ENCODE measurements at places on chromosomes 6 and 20.

GRCh38 chr20:38875175-38875993 lies 50.8 kb upstream of the FAM83D start:
- DNase-seq: no peak

GRCh38 chr6:42199106-42199981 lies 4.6 kb upstream of the GUCA1B start:
- no peak for DNase-seq

- no peak for DNase-seq
These were observed 240.9 kb downstream of the LRFN2 start for GRCh38 chr6:40346246-40346645.

- DNase-seq: no peak
These were observed 13.4 kb downstream of the HLA-DOB start for GRCh38 chr6:32803416-32803815.

GRCh38 chr20:24610341-24611115 lies 141.1 kb downstream of the SYNDIG1 start:
- no peak for DNase-seq

DNA sequence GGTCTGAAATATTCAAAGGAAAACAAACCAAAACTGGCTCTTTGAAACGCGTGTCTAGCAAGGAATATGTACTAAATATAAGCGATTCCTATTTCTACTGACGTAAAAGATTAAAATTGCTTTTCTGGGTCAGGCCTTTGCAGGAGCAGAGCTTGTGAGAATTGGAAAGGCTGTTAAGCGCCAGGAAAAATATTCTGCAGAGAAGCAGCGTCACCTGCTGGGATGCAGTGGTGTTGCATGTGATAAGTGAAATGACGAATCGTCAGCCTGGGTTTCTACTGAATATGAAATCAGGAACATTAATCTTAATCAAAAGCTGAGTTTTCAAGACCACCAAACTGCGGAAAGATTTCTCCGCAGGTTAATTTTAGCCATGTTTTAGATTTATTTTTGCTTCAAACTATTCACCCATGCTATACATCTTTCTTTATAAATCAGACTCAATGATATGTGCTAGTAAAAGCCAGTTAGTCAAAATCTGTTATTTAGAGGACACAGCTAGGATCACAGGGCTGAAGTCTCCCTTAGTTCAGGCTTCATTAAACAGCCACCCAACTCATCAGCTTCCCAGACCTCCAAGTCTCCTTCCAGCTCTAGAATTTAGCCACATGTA lies 67.4 kb downstream of the ALDH8A1 start:
- peak; percentile 54 for DNase-seq

- DNase-seq: no peak
These were observed 146.6 kb downstream of the ZFAND3 start for GRCh38 chr6:37965964-37966676.

DNA sequence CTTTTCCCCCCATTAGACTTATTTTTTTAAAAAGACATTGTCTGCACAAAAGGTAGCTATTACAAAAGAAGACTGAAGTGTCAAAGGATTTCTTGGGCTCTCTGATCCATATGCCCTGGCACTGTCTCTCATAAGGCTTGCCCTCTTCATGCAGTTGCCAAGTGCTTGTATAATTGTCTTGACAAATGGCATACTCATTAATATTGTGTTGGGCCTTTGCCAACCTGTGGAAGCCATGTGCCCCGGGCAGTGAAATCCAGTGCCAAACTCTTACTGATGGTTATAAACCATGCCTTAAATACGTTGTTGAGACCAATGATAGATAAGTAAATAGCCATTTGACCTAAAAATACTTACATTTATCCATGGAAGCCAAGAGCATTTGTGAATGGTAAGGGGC lies 98.1 kb downstream of the FARS2 start:
- DNase-seq: no peak

DNA sequence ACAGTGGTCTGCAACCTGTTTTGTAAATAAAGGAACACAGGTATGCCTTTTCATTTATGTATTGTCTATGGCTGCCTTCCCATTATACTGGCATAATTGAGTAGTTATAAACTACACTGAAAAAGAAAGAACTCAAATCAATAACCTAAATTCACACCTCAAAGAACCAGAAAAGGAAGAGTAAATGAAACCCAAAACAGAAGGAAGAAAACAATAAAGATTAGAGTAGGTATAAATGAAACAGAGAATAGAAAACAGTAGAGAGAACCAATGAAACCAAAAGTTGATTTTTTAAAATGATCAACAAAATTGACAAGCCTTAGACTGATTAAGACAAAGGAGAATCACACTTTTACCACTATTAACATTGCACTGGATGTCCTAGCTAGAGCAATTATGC lies 34.7 kb downstream of the FAM184A start:
- DNase-seq: no peak

DNA sequence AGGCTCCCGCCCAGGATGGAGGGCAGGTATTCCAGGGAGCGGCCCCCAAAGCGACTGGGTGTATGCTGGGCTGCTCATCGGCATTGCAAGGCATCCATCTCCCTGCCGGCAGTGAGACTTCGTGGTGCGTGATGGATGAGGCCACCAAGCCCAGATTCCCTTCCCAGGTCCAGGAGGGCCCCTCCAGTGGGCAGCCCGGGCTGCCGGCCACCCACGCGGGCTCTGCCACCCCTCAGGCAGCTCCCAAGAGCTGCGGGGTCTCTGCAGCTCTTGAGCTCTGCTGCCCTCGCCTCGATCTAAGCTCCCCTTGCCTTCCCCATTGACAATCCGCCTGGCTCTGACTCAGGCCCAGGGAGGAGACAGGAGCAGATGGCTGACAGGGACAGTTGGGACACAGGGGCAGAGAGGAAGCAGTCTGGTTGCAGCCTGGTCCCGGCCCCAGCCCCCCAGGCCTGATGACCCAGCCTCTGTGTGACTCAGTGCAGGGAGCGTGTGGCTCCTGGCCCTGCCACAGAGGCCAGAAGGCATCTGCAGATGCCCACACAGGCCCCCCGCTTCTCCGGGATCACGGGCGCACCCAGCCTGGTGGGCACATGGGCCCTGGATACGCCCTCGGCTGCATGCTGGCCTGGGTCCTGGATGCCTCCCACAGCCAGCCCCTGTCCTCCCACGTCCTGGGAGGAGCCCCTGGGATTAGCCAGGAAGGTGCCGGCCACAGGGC lies 33.0 kb downstream of the SLCO4A1 start:
- DNase-seq: no peak

DNA sequence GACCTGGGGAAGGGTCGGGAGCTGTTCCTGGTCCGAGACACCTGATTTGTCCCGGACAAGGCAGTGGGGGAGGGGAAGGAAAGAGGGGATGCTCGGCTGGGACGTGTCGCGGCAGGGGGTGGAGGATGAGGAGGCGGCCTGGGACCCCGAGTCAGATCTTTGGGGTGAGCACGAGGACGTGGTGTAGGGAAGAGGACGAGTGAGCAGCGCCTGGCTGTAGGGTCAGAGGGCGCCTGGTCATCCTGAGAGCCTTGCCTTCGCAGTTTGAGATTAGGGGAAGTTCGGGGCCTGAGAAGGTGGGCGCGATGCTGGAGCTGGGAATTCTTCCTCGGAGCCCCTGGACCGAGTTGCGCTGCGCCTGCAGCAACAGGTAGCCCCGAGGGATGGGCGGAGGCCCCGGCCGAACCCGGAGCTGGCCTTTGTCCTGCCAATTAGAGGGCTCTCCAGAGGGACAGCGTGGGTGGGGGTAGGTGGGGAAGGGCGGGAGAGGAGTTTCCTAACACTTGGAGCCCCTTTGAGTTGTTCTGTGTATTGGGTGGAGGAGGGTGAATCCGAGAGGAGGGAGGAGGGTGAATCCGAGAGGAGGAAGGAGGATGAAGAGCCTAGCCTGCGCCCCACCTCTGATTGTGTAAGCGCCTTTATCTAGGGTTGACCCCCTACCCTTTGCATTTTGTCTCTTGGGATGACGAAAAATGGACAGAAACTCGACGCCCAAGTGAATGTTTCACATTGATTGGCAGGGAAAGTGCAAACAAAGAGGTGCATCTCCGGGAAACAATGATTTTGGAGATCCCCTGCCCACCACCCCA lies 72.0 kb downstream of the SOX4 start:
- no peak for DNase-seq

DNA sequence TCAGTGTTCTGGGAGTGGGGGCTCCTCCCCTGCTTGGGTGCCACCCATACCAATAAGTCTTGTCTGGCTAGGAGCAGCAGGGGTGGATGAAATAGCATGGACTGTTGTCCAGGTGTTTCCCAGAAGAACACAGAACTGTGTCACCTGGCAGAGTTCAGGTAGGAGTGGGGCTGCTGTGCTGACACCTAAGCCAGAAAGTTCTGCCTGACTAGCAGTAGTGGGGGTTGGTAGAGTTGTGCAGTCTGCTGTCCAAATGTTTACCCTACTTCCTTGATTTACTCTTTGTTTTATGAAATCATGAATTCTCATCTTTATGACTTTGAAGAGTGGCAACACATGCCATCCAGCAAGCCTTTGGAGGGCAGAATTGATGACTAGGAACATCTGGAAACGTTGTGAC lies 27.3 kb upstream of the SLC35B3 start:
- DNase-seq: no peak

- DNase-seq: no peak
These were observed 11.2 kb downstream of the SLC35A1 start for GRCh38 chr6:87483929-87484328.

DNA sequence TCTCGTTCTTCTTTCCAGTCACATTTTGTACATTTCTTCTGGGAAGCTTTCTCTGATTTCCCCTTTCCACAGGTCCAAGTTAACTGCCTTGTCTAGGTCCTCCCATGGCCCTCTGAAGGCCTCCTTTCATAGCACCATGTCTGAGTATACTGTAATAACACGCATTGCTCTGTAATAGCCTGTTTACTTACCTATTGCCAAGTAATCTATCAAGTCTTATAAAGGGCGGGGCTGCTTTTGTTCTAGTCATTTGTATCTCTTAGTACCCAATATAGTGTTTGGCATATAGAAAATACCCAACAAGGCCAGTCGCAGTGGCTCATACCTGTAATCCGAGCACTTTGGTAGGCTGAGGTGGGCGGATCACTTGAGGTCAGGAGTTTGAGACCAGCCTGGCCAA lies 17.9 kb downstream of the PTPN1 start:
- no peak for DNase-seq

GRCh38 chr6:24763578-24763977 lies 11.2 kb upstream of the GMNN start:
- no peak for DNase-seq

DNA sequence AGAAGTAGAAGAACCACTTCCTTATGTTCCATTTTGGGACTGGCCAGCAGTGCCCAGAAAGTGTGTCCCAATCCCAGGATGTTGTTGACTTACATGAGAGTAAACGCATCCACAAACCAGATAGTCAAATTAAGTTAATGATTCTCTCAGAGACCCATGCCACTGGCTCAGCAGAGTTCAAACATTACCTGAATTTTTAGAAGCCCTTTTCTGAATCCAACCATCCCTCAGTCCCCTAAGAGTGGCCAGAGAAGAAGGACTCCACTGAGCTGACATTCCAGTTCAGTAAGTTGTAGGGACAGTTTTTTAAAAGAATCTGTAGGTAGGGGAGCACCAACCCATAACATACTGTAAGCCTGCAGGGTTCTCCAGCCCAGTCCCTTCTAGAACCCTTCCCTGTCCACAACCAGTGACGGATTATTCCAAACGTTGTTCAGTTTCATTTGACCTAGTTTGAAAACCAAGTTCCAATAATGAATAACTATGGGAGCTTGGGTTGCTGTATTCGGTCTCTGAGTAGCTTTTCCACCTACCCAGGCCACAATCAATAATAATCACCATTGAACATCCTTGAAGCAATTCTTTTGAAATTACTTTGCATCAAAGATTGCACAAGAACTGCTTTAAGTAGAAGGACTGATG lies 153.0 kb downstream of the LPA start:
- no peak for DNase-seq

DNA sequence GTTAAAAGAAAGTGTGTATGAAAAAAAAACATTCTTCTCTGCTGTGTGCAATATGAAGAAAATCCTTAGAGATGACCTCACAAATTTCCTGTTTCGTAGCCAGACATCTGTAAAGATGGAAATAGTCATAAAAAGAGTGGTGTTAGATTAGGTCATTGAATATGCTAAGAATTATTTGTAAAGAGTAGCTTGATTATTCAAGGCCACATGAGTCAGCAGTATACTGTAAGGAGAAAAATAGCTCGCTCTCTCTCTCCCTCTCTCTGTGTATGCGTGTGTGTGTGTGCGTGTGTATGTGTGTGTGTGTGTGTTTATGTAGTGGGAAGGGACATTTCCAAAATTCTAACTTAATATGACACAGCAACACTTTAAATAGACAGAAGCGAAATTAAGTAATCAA lies 78.8 kb downstream of the PTCHD4 start:
- peak; percentile 51 for DNase-seq

- DNase-seq: no peak
These were observed 16.8 kb upstream of the KIAA1755 start for GRCh38 chr20:38277285-38277684.

DNA sequence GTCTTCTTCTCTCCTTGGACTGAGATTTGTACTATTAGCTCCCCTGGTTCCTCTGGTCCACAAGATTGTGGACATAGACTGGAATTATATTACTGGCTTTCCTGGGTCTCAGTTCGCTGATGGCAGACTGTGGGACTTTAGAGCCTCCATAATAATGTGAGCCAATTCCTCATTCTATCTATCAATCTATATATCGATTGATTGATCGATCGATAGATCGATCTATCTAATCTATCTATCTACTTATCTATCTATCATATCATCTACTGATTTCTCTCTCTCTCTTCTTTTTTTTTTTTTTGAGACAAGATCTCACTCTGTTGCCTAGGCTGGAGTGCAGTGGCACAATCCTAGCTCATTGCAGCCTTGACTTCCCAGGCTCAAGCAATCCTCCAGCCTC lies 51.5 kb upstream of the DDR1 start:
- DNase-seq: no peak
